ENCODE measurements at places on chromosomes 2 and 18.

DNA sequence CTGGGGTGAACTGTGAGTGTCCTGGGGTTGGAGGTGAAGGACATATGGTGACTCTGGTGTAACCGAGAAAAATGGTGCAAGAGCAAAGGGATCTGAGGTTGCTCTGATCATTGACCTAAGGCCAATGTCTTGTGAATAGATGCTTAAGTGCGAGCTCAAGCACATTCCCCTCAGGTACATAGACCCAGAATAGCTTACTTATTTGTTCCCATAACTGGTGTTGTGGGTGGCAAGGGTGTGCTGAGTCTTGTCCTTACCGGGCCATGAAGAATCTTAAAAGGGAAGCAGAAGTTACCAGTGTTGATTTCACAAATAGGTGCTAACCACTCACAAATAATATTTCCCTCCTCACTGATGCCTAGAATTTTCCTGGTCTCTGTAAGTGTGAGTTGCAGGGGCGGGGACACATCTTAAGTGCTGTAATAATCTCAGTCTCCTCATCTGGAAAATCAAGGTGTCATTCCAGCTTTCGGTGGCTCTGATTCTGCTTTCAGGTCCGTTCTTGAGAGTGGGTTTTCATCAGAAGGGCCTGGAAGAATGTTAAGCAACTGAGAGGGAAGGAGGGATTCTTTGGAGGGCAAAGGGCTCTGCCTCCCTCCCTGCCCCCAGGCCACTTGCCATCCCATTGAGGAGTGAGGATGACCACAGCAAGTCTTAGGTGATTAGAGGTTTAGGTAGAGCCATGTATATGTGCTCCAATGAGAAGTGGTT is 54.9 kb downstream of the LIPG start:
- H3K27me3 ChIP-seq: no peaks in the 10 kb centered on the region
- no peaks in the 10 kb centered on the region for H3K4me1 ChIP-seq
- no peak overlapping the region for H3K4me3 ChIP-seq
- H3K36me3 ChIP-seq: no peaks in the 10 kb centered on the region
- no peak for DNase-seq

DNA sequence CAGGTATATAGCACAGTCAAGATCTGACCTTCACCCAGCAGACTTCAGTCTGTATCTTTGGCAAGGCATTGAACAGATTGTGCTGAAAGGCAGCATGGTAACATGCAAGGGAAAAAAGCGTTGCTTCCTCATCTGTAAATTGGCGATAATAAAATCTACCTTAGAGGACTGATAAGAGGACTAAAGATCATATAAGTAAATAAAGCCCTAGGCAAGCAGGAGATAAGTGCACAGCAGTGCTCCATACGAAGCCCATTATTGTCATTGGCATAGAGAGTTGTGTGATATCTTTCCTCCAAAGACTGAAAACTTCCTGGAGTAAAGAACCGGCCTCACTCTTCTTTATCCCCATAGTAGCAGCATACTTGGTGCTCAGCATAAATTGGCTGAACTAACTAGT is 162.6 kb downstream of the ANKRD44 start:
- no peak overlapping the region for H3K27ac ChIP-seq
- no peak overlapping the region for H3K4me3 ChIP-seq
- peaks cover 91% of the 10 kb centered on the region for H3K4me1 ChIP-seq
- DNase-seq: no peak
- H3K27me3 ChIP-seq: no peaks in the 10 kb centered on the region

- DNase-seq: no peak
- no peaks in the 10 kb centered on the region for H3K4me1 ChIP-seq
- H3K27ac ChIP-seq: no peak overlapping the region
- no peaks in the 10 kb centered on the region for H3K27me3 ChIP-seq
- H3K36me3 ChIP-seq: no peaks in the 10 kb centered on the region
Measured at GRCh38 chr2:20516646-20517341, 69.9 kb downstream of the RHOB start.

DNA sequence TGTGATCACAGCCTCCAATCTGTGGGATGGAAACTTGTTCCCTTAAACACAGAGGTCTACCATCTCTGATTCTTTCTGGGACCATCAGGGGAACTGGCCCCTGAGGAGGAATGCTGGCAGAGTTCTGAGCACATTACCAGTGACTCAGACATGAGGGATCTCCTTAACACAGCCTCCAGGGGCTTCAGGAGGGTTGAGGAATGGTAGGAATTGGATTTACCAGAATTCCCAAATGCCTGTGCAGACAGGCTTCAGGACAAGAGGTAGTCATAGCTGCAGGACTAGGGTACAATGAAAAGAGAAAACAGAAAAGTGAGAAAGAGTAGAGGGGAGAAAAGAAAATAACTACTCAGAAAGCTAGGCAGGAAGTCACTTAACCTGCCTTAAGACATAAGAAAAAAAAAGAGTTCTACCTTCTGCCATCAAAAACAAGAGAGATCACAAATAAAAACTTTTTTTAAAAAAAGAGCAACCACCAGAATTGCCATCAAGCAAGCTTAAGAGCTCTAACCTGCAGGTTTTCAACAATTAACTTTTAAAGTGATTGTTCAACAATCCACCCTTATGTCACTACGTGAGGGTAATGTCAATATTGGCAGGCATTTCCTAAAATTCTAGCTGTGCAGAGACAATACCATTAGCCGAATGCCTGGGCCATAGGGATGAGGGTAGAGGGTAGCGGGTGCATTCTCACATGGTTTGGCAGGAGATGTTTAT is 524.4 kb downstream of the BCL11A start:
- H3K36me3 ChIP-seq: no peaks in the 10 kb centered on the region
- no peak overlapping the region for H3K4me3 ChIP-seq
- H3K27me3 ChIP-seq: no peaks in the 10 kb centered on the region

DNA sequence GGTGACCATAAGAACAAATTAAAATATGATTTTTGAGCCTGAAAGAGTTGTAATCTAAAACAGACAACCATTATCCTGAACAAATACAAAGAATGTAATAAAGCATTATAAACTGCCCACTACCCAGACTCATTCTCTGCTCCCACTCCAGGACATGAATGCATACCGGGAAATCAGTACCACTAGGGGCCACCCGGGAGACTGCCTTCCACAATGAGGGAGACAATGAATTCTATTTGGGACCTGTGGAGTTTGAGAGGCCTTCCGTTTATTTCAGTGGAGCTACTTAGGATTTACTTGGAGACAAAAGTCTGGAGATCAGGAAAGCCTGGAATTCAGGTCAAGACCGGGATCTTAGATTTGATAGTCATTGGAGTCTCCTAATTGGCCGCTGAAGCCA is 50.0 kb downstream of the NAB1 start:
- no peak for DNase-seq
- no peak overlapping the region for H3K27ac ChIP-seq
- no peaks in the 10 kb centered on the region for H3K27me3 ChIP-seq
- H3K4me1 ChIP-seq: no peaks in the 10 kb centered on the region
- no peak overlapping the region for H3K4me3 ChIP-seq

GRCh38 chr2:171754254-171754939 is 67.1 kb downstream of the DYNC1I2 start:
- no peak overlapping the region for H3K27ac ChIP-seq
- no peak overlapping the region for H3K4me3 ChIP-seq
- peaks cover 6% of the 10 kb centered on the region for H3K36me3 ChIP-seq
- no peak for DNase-seq

- no peak overlapping the region for H3K27ac ChIP-seq
- H3K4me3 ChIP-seq: no peak overlapping the region
- H3K27me3 ChIP-seq: no peaks in the 10 kb centered on the region
- DNase-seq: no peak
- H3K4me1 ChIP-seq: no peaks in the 10 kb centered on the region
Measured at GRCh38 chr18:47389210-47389609, 137.8 kb upstream of the SKOR2 start.

DNA sequence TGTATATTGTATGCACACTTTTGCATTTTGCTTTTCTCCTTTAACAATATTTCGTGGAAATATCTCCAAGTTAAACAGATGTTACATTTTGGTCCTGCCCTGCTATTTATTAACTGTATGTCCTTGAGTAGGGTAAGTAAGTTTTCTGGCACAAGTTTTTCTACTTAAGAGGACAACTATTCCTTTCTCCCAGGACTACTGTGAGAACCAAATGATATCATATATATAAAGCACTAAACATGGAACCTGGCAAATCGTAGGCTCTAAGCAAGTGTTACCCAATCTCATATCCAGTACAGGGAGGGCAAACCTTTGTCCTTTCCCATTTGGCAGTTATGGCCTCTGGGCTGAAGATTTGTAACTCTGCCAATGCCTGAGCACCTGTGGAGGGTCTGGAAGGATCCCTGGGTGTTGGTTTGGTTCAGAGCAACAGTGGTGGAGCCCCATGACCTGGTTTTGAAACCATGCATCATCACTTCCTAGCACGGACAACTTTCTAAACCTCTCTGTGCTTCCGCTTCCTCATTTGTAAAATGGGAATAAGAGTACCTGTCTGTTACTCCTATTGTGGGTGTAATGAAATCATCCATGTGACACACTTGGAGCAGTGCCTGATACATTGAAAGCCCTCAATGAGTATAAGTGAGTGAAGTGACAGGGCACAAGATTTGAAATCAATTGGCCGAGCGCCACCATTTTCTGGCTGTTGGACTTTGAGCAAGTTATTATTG is 28.3 kb upstream of the ICOS start:
- DNase-seq: no peak
- H3K36me3 ChIP-seq: no peaks in the 10 kb centered on the region
- H3K27ac ChIP-seq: no peak overlapping the region
- H3K4me1 ChIP-seq: peaks cover 18% of the 10 kb centered on the region
- no peak overlapping the region for H3K4me3 ChIP-seq

DNA sequence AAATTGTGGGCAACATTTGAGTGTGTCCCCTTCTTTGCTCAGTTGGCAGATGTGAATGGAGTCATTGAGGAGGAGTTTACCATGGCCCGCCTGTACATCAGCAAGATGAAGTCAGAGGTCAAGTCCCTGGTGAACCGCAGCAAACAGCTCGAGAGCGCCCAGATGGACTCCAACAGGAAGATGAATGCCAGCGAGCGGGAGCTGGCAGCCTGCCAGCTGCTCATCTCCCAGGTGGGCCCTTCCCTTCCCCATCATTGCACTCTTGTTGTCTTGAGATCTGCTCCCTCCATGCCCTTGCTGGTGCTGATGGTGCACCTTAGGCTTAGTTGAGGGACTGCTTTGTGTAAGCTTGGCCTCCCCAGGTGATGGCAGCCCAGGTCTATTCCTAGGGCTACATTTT is 47.5 kb upstream of the LYPD6B start:
- H3K4me1 ChIP-seq: no peaks in the 10 kb centered on the region
- H3K4me3 ChIP-seq: no peak overlapping the region
- H3K27ac ChIP-seq: no peak overlapping the region
- no peak for DNase-seq
- H3K36me3 ChIP-seq: no peaks in the 10 kb centered on the region

GRCh38 chr2:113376253-113376912 is 61.1 kb upstream of the ZNG1B start:
- H3K36me3 ChIP-seq: no peaks in the 10 kb centered on the region
- H3K4me3 ChIP-seq: no peak overlapping the region
- no peak overlapping the region for H3K27ac ChIP-seq
- no peaks in the 10 kb centered on the region for H3K27me3 ChIP-seq
- DNase-seq: no peak
- no peaks in the 10 kb centered on the region for H3K4me1 ChIP-seq

- no peaks in the 10 kb centered on the region for H3K27me3 ChIP-seq
- H3K36me3 ChIP-seq: no peaks in the 10 kb centered on the region
- no peak for DNase-seq
- no peaks in the 10 kb centered on the region for H3K4me1 ChIP-seq
- no peak overlapping the region for H3K4me3 ChIP-seq
Measured at GRCh38 chr2:175792881-175793280, 209.2 kb downstream of the LNPK start.

DNA sequence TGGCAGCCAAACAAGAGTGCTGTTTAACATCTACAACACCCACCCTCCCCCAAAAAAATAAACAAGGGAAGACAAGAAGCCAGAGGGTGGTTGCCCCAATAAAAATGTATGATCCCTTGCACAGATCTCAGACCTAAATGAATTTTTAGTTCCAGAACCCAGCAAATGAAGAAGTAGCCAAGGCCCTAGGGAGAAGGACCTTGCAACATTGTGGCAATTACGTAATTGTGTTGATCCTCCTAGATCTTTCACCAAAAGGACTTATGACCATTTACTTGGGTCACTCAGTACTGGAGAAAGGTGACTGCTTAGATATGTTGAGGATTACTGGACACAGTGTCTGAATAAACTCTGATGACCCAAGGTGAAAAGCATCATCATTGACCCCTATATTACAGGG is 1393.8 kb downstream of the LRP1B start:
- H3K27ac ChIP-seq: no peak overlapping the region
- no peak overlapping the region for H3K4me3 ChIP-seq
- H3K36me3 ChIP-seq: no peaks in the 10 kb centered on the region
- no peaks in the 10 kb centered on the region for H3K4me1 ChIP-seq
- no peaks in the 10 kb centered on the region for H3K27me3 ChIP-seq

GRCh38 chr2:131659168-131659572 is 131.5 kb downstream of the CCDC74A start:
- no peaks in the 10 kb centered on the region for H3K27me3 ChIP-seq
- no peak overlapping the region for H3K27ac ChIP-seq

- no peak for DNase-seq
- H3K4me1 ChIP-seq: no peaks in the 10 kb centered on the region
- no peak overlapping the region for H3K4me3 ChIP-seq
- H3K27ac ChIP-seq: no peak overlapping the region
- no peaks in the 10 kb centered on the region for H3K27me3 ChIP-seq
Measured at GRCh38 chr18:45104049-45104395, 423.3 kb downstream of the SETBP1 start.

GRCh38 chr2:12718015-12718671 is 1.4 kb downstream of the TRIB2 start:
- H3K4me3 ChIP-seq: peak overlapping the region; percentile 96
- H3K27me3 ChIP-seq: no peaks in the 10 kb centered on the region
- peaks cover 3% of the 10 kb centered on the region for H3K36me3 ChIP-seq

DNA sequence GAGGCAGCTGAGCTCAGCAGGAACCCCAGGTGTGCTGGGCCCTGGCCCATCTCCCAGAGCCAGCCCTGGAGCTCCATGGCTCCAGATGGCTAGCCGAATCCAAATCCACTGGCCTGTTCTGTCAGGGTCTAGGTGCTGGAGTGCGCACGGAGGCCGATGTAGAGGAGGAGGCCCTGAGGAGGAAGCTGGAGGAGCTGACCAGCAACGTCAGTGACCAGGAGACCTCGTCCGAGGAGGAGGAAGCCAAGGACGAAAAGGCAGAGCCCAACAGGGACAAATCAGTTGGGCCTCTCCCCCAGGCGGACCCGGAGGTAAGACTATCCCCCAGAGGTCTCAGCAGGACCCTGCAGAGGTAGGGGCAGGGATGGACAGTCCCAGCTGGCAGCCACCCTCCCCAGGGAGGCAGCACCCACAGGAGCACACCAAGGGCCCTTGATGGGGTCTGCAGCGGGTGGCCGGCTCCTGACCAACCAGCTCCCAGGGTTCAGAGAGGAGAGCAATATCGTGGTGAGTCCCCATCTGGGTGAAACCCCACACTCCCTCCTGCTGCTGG is 26.1 kb upstream of the PRLH start:
- DNase-seq: no peak
- no peak overlapping the region for H3K27ac ChIP-seq
- H3K27me3 ChIP-seq: no peaks in the 10 kb centered on the region
- H3K36me3 ChIP-seq: no peaks in the 10 kb centered on the region
- no peaks in the 10 kb centered on the region for H3K4me1 ChIP-seq
- H3K4me3 ChIP-seq: no peak overlapping the region

- no peak overlapping the region for H3K4me3 ChIP-seq
- DNase-seq: no peak
- peaks cover 8% of the 10 kb centered on the region for H3K36me3 ChIP-seq
- H3K4me1 ChIP-seq: no peaks in the 10 kb centered on the region
Measured at GRCh38 chr2:15218423-15219086, 342.6 kb downstream of the NBAS start.

- no peaks in the 10 kb centered on the region for H3K27me3 ChIP-seq
- H3K4me3 ChIP-seq: no peak overlapping the region
- H3K27ac ChIP-seq: no peak overlapping the region
- DNase-seq: no peak
Measured at GRCh38 chr18:39624961-39625360, 2059.4 kb upstream of the CELF4 start.

All from CD4-positive, alpha-beta memory T cell (primary cell).